ENCODE measurements at places on chromosomes 16 and 17.

GRCh38 chr17:81905993-81906392 lies 4.0 kb downstream of the NPB start:
- no peak for DNase-seq

- DNase-seq: no peak
These were observed 3.8 kb upstream of the CD7 start for GRCh38 chr17:82320956-82321927.

DNA sequence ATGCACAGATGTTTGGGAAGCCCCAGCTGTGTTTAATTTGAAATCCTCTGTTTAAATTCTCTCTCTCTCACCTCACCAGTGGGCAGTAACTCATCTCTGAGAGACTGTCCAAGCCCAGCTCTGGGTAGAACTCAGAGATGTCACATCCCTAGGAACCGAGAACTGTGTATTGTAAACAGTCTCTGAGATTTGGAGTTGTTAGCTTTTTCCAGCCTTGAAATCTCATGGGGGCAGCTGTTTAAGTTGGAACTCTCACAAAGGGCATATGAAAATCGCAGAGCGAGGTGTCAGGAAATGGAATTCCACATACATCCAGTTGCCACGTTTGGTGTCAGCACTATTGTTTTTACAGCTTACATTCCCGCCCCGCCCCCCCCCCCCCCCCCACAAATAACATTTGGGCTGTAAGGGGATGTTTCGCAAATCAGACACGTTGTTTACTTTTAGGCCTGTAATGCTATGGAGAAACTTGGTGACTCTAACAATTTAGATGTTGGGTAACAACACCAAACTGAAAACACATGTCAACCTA lies 34.3 kb downstream of the VPS35L start:
- DNase-seq: no peak

- no peak for DNase-seq
These were observed 4.2 kb downstream of the ITGB3 start for GRCh38 chr17:47257651-47258339.

DNA sequence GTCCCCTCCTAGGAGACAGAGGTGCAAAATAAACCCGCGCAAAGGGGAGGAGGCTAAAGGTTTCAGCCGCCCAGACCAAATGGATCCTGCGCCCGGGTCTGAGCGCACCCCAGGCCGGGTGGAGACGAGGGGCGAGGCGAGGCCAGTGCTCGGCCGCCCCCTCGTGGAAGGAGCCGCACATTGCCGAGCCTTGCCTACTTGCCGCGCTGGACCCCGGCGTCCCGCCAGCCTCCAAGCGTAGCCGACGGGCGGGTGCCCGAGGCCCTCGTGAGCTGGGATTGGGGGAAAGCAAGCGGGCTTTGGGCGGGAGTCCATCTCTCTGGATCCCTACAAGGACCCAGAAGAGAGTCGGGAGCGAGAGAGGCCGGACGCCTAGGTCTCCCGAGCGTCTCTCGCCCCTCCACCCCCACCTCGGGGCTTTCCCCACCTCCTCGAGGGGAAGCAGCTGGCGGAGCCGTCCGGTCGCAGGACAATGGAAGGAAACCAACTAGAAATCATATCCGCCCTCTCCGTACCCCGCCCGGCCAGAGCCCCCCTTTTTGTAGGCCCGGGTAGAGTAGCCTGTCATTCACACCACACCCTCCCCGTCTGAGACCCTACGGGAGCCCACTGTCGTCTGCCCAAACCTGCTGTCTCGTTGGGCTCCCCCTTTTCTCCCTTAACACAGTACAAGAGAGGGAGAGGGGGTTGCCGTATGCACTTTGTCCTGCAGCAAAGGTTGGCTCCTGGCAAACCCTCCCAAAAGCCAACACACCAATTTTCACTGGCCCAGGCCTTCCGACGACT lies 664 bp upstream of the BCL6B start:
- DNase-seq: peak; percentile 43

DNA sequence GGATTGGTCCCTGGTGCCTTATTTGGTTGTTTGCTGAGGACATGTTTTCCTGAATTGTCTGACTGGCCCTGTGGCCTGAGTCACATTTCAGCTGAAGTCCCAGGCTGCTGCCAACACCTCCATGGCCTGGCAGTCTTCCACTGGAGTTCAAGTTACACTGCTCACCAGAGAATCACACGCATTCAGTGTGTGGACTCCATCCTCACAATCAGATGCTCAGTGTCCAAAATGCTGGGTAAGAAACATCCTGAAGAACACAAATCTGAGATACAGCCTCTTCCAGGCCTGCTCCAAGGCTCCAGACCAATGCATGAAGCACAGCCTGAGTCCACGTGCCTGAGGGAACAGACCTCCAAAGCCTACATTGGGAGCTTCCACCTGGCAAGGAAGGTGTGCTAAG lies 19.2 kb downstream of the CD300LB start:
- no peak for DNase-seq

- DNase-seq: no peak
These were observed 71.9 kb upstream of the GSE1 start for GRCh38 chr16:85541181-85541580.

DNA sequence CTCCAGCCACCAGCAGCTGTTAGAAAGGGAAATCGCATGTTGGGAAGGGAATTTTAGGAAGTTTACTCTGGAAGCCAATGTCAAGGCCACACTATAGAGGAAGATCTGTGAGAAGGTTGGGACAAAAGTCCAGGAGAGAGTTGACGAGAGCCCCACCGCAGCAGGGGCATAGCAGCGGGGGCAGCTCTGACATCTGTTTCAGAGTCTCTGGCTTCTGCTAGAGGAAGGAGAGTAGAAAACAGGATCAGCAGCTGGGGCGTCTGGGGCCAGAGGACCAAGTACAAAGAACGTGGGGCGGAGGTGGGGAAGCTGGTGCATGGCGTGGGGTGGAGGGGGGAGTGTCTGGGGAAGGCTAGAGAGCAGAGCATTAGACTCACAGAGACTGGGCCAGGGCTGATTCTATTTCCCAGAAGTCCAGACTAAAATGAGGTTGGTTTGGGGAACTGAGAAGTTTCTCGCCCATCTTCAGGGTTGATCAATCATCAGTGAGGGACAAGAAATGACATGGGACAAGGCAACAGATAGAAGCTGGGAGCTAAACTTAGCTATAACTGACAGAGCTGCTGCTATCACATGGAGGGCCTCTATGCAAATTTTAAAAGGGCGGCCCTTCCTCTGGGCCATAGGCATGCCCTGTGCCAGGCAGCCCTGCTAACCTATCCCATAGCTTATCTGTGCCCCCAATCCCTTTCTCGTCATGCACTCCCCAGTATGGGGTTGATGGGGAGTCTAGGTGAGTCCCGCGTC lies 1.2 kb downstream of the RABEP2 start:
- DNase-seq: peak; percentile 24

GRCh38 chr17:14693382-14693781 lies 392.5 kb downstream of the HS3ST3B1 start:
- no peak for DNase-seq

DNA sequence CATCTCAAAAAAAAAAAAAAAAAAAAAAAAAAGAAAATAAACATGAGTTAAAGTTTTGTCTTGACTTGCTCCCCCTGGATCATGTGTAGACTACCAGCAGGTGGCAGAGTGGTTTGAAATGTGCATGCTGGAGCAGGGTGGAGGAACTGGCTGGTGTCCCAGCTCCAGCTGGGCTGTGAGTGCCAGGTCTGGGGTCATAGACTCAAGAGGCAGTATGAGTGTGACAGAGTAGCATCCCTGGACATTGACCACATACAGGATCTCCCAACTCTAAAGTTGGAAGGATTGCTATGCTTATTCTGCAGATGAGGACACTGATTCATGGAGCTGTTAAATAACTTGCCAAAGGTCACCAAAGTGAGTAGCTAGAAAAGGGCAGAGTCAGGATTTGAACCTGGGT lies 198.0 kb upstream of the MPHOSPH6 start:
- no peak for DNase-seq

Measured in NCI-H1048 (cell line).